IMR-90 (cell line): ENCODE measurements at places on chromosomes 4 and X. TPM values are rescaled to one million over a fixed set of nuclear protein-coding genes. Genes with fewer than 3 reads are reported as not detected.

DNA sequence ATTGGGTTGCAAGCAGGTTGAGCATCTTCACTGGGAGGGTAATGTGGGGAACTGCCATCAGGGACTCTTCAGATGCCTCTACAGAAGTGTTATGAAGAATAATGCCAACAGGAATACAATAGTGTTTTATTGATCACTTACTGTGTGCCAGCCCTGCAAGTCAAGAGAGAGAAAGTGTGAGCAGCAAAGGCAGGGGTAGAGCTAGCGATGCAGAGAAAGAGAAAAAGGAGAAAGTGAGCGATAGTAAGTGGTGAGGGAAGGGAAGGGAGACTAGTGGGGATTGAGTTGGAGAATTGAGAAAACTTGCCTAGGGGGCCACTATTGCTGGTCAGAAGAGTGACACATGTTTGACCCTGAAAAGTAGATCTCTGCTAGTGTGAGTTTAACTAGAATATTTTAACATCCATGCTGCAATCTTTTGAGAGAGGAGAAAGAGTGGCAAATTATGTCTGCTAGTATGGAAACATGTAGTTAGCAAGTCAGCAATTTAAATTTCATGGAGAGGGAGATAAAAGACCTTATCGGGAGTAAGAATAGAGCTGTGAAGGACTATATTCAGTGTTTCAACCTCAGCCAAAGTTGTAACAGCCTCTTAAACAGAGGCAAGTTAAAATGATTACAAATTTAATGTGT is 12.2 kb downstream of the AFF1 start:
- DNase-seq: no peak

CFAP99 gene
- not detected in 2 replicates for total RNA-seq

GRCh38 chr4:522911-523443 is 24.0 kb downstream of the PIGG start:
- no peak for DNase-seq

TLR1 gene
- total RNA-seq: 1.1 TPM in 2 replicates

GRCh38 chr4:76753814-76754213 is 144.1 kb downstream of the SOWAHB start:
- peak; percentile 98 for DNase-seq

- no peak for DNase-seq
These were observed 203.2 kb downstream of the HTR2C start for GRCh38 chrX:114787061-114787460.

DNA sequence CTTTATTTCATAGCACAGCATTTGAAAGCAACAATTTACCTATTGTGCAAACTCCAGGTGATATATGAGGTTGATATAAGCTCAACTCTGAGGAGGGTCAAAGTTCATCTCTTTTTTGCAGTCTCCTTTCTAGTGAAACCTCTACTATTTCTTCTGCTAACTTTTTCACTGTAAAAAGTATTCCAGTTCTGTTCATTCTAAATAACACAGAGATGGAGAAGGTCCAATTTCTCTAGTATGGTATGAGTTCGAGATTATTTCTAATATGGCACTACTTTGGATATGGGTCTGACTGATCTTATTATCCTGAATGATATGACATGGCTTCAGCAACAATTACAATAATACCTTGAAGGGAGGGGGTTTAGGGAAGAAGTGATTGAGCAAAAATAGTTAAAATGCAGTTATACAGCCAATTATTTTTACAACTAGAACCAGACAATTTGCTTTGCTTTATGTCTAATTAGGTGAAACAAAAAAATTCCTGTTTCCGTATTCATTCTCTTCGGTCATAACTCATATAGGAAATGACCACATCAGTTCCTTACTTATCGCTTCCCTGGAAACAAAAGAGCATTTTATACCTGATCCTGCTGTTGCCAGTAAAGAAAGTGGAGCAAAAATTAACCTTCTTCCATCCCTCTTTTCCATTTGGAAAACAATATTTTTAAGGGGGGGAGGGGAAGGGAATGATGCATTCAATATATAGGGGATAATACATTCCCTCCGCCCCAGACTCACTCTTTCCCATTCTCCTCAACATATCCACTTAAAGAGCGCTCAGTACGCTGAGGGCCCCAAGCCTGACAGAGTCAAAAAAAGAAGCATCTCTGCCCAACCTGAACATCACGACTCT is 1.0 kb downstream of the TBC1D9 start:
- DNase-seq: no peak

DNA sequence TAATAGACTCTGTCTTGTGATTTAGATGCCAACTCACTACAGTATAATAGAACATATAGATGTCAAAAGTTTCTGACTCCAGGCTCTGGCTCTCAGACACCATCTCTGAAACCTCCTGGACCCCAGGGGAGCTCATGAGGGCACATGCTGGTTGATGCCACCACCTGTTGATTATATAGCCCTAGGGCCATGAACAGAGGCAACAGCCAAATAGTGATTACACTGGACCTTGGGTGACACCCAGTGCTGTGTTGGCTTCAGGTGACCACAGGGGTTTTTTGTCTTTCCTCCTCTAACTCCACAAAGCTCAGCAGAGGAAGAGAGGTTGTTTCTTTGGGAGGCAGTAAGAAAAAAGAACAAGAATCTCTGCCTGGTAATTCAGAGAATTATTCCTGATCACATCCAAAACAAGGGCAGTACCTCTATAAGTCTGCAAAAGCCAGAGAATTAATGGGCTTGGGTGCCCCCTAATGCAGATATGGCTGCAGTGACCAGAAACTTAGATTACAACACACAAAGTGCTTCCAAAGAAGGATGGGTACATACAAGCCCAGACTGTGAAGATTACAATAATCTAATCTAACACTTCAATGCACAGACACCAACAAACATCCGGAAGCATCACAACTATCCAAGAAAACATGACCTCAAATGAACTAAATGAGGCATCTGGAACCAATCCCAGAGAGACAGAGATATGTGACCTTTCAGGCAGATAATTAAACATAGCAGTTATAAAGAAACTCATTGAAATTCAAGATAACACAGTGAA is 1920.6 kb downstream of the ARAP2 start:
- peak; percentile 1 for DNase-seq

GRCh38 chr4:153062652-153063168 is 126.6 kb downstream of the FHDC1 start:
- no peak for DNase-seq

DNA sequence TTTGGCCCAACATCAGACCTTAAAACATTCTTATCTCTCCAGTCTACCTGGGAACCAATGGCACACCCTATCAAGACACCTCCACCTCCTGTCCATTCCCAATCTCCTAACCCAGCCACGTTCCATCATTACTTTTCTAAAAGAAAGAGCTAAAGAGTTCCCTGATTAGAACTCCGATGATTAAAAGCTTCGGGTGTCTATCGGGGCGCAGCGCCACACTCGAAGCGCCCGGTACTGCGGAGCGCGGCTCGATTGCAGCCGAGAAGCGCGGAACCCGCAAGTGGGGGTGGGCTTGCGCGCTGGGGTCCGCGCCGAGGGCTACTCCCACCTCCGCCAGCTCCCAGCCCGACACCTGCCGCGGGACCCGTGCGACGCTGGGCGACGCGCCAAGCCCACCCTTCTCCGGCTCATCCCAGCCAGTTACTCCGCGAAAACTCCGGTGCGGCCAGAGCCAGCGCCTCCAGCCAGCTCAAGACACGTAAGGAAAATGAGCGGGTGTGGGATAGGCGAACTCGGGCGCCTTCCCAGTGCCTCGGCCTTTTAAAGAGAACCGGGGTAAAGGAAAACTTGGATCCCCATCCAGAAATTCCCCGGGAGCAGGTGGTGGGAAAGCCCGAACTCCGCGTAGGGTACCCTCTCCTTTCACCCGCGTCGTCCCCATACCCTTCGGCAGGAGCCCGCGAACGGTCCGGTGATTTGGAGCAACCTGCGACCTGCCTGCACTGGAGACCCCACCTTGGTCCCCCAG is 593 bp downstream of the NPY1R start:
- no peak for DNase-seq

DNA sequence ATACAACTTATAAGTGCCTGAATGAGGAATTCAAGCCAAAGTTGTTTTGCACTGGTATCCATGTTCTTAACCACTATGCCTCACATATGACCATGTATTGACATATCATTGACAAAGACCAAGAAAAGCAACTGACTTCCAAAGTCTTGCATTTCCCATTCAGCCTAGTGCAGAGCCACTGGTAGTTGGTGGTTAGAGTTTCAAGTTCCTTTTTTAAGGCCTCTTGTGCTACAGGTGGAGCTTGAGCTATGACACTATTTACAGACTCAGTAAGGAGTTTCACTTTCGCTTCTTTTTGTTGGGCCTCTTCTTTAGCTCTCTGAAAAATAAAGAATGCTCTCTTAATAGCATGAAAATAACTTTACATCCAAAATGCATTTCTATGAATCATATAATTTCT is 763.0 kb downstream of the DMD start:
- no peak for DNase-seq

DNA sequence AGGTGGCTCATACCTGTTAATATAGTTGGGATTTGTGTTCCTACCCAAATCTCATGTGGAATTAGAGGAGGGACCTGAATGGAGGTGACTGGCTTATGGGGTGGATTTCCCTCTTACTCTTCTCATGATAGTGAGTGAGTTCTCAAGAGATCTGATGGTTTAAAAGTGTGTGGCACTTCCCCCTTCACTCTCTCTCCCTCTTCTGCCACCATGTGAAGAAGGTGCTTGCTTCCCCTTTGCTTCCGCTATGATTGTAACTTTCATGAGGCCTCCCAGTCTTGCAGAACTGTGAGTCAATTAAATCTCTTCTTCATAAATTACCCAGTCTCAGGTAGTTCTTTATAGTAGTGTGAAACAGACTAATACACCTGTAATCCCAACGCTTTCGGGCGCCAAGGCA is 28.3 kb upstream of the WDR19 start:
- no peak for DNase-seq

SPACA5 gene
- total RNA-seq: not detected in 2 replicates

GRCh38 chrX:129540722-129541184 is 694 bp downstream of the OCRL start:
- DNase-seq: no peak

DNA sequence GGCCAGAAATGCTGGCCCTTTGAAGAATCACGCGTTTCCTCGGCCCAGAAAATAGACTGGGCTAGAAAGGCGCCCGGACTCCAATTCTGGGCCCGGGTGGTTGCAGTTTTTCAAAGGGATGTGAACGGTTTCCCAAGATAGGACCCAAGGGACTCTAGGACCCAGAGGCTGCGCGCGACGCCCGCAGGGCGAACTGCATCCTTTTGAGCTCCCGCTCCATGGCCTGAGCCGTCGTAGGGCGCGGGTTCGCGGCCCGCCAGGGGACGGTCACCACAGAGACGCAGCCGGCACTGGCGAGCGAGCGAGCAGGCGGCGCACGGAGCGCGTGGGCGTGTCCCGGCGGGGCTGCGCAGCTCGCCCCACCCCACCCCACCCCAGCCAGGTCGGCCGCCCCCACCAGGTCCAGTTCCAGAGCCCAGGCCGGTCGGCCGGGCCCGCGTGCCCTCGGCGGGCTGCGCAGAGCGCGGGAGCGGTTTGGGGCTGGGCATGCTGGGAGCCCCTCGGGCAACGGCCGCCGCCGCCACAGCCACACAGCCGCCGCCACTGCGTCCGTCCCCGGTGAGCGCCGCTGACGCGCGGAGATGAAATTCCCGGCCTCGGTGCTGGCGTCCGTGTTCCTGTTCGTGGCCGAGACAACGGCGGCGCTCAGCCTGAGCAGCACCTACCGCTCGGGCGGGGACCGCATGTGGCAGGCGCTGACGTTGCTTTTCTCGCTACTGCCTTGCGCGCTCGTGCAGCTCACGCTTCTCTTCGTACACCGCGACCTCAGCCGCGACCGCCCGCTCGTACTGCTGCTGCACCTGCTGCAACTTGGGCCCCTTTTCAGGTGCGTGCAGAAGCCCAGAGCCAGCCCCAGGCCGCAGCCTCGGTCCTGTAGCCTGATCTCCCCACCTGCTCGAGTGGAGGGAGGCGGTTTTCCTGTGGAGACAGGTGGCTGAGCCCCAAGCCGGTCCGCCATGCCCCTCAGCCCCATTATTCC is at the start of gene XK:
TSS of gene XK (plus strand) at position 411 of the 979 bp plus-strand sequence. CDS start at position 582, 171 bp downstream.
- no peak for DNase-seq

GRCh38 chrX:109374262-109374960 is 107.5 kb downstream of the GUCY2F start:
- no peak for DNase-seq

TMEM31 gene
- not detected in 2 replicates for total RNA-seq
